Right hindlimb (tissue), 1 donor: ENCODE measurements at places on chromosomes 2 and 18.

DNA sequence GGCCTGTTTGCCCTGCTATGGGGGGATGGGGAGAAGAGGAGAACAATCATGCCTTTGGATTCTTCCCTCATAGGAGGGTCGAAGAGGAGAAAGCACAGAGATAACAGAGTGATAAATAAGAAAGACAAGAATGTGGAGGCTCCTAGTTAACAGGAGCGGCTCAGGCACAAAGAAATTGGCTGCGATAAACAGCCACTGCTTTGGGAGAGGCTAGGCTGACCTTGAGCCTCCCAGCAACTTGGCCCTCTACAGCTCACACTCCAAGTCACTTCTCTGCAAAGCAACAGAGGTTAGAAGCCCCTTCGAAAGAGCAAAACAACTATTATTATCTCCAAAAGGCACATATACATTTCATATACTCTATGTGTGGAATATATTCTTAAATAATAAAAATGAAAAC is 69.5 kb downstream of the ZBTB7C start:
- DNase-seq: no peak

GRCh38 chr18:59898609-59899297 is 1.0 kb upstream of the PMAIP1 start:
- peak; percentile 22 for DNase-seq

- no peak for DNase-seq
Observed at GRCh38 chr2:105597806-105598803, 146.6 kb upstream of the NCK2 start.

DNA sequence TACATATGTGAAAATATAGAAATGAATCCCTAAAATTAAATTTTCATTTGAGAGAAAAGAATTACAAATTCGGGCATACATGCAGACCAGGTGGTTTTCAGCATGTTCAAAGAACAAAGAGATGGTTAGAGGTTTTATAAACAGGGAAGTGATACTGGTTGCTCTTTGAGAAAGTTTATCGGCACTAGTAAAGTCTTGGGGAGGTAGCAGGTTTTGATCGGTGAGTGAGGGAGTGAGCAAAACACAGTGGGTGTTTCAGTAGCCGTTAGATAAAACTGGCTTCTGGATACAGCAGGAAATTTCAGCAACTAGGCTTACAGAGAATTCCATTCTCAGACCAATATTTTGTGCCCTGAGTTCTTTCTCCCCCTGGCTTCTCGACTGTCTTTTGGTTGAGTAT is 51.1 kb downstream of the DSC3 start:
- DNase-seq: no peak

DNA sequence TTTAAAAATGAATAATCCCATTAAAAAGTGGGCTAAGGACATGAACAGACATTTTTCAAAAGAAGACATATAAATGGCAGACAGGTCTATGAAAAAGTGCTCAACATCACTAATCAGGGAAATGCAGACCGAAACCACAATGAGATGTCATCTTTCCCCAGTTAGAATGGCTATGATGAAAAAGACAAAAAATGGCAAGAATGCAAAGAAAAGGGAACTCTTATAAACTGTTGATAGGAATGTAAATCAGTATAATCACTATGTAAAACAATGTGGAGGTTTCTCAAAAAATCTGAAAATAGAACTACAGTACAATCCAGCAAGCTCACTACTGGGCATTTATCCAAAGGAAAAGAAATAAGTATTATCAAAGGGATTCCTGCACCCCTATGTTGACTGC is 169.2 kb downstream of the METTL4 start:
- DNase-seq: no peak

- no peak for DNase-seq
Observed at GRCh38 chr2:224532931-224533330, 52.2 kb downstream of the CUL3 start.

DNA sequence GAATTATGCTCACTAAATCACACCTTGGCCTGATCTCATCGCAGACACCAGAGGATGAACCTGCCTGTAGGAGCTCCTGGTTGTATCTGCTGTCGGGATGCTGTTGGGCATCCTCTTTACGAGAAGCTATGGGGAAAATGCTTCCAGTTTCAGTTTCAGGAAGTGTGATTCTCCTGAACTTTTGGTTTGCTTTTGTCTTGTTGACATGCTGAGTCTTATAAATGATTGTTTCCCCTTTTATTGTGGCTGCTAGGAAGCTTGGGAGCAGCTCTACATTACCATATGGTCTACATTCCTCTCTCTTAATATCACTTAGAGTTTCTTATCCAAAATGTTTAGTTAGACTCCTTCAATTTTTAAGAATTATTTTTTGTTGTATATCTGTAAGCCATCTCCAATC is 227.5 kb downstream of the MTX2 start:
- no peak for DNase-seq
